ENCODE measurements at places on chromosomes 1 and 21.

- no peak for DNase-seq
These were observed 35.5 kb downstream of the IFNAR1 start for GRCh38 chr21:33360281-33360680.

DNA sequence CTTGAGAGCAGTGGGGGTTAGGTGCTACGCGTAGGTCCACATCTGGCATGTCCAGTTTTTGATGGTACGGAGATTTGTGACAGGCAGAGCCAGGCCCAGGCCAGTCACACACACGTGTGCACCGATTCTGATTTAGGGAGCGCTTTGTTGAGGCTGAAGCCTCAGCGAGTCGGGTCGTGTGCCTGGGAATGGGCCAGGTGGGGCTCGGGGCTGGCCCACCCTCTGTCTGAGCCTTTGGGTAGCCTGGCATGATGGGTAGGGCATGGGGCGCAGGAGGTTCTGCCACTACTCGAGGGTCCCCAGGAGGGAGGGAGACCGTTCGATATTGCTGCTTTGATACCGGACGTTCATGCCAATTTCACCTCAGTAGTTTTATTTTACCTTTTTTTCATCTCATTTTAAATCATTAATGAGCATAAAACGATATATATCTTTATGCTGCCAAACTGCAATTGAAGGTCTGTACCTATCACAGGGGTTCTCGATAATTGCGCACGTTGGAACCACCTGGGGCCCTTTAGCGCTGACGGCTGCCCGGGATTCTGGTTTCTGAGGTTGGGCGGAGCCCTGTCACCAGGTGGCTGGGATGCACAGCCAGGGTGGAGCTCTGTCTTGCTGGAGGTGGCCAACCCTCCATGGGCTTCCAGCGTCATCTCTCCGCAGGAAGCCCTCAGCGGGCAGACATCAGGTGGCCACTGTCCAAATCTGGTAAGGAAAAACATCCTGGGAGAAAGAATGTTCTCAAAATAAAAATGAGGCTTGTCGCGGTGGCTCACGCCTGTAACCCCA is 71.9 kb downstream of the SCCPDH start:
- no peak for DNase-seq

GRCh38 chr21:34260277-34261008 is 103.4 kb upstream of the KCNE2 start:
- DNase-seq: no peak

DNA sequence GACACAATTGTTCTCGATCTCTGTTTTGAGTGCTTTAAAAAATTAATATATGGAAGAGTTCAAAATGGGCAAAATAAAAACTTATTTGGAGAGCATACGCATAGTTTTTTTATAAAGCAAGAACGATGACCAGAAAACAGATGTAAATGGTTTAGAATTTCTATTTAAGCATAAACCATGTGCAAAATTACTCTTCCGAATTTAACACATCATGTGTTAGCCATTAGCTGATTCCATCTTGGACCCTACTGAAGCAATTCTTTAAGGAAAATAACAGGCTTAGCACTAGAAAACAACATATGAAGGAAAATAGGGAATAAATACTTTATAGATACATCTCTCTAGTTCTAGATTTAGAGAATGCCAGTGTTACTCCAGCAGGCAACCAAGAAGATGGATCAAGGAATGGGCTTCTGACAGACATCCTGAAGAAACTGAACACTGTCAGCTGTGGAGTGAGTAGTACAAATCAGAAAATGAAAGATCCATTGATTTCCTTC is 26.7 kb downstream of the CDC7 start:
- no peak for DNase-seq

GRCh38 chr1:116681343-116681899 is 13.9 kb upstream of the IGSF3 start:
- no peak for DNase-seq

Measured in T-helper 1 cell (primary cell).